T-helper 1 cell (primary cell): ENCODE measurements at places on chromosomes 2 and 18.

- no peak for DNase-seq
Observed at GRCh38 chr18:59388817-59389216, 29.8 kb upstream of the LMAN1 start.

GRCh38 chr2:189439342-189439741 is 1.9 kb upstream of the WDR75 start:
- no peak for DNase-seq

GRCh38 chr2:238387332-238387731 is 39.4 kb upstream of the ASB1 start:
- no peak for DNase-seq

GRCh38 chr2:97931858-97932225 is 63.9 kb downstream of the TMEM131 start:
- DNase-seq: no peak

DNA sequence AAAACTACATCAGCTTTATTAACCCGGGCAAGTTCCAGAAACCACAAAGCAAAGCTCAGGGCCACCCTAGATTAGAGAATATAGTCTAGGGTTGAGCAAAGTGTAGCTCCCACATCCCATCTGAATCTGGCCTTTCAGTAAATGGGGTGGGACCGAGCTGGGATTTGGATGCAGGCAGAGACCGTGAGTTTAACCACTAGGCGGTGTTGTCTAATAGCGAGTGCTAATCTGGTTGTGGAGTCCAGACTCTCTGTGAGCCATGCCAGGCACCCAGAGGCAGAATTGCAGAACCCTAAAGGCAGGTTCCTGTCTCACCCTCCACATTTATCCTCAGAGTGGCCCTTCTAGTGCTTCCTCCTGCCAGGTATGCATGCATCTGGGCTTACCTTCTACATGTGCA is 435.9 kb downstream of the TSN start:
- DNase-seq: no peak

- DNase-seq: no peak
Observed at GRCh38 chr18:36298126-36298741, 721 bp downstream of the FHOD3 start.

DNA sequence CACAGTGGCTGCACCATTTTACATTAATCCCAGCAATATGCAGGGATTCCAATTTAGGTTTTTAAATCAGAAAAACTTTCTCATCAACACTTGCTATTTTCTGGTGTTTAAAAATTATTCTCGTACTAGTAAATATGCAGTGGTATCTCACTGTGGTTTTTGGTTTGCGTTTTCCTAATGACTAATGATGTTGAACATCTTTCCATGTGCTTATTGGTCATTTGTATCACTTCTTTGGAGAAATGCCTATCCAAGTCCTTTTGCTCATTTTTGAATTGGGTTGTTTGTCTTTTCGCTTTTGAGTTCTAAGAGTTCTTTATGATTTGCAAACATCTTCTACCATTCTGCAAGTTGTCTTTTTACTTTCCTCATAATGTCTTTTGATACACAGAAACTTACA is 62.1 kb upstream of the TCF7L1 start:
- DNase-seq: no peak

- DNase-seq: no peak
Observed at GRCh38 chr18:37425222-37425621, 140.4 kb downstream of the CELF4 start.

DNA sequence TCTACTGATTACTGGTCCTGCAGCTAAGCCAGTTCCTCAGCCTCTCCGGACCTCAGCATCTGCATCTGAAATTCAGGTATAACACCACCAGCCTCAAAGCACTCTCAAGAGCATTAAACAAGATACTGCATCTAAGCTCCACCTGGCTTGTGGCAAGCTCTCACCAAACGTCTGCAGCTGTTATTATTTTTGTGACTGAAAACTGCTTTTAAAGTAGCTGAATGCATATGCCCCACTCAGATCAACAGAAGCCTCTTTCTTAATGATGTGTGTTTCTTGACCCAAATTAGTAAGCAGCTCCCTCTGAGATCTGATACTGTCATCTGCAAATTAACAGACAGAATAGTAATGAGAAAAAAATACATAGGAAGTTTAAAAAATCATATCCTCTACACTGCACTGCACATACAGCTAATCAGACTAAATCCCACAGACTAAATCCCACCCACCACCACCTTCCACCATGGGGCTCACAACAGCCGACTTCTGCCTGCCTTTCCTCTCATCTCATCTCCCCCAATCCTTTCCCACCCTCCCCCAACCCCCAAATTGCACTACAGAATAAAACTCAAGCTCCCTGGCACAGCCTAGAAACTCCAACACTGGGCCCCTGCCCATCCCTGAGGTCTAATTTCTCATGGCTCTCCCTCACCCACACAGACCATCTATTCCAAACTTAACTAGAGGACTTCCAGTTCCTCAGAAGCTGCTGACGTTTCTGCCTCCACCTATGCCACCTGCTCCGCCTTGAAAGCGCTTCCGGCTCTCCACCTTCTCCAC is 52.9 kb downstream of the TMEM163 start:
- no peak for DNase-seq

DNA sequence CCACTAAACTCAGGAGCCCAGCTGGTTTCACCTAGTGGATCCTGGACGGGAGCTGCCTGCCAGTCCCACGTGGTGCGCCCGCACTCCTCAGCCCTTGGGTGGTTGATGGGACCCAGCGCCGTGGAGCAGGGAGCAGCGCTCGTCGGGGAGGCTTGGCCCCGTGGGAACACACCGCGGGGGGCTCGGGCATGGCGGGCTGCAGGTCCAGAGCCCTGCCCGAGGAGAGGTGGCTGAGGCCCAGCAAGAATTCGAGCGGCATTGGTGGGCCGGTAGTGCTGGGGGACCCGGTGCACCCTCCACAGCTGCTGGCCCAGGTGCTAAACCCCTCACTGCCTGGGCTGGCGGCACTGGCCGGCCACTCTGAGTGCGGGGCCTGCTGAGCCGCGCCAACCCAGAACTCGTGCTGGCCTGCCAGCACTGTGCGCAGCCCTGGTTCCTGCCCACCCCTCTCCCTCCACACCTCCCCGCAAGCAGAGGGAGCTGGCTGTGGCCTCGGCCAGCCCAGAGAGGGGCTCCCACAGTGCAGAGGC is 137.3 kb downstream of the TRIB2 start:
- no peak for DNase-seq

DNA sequence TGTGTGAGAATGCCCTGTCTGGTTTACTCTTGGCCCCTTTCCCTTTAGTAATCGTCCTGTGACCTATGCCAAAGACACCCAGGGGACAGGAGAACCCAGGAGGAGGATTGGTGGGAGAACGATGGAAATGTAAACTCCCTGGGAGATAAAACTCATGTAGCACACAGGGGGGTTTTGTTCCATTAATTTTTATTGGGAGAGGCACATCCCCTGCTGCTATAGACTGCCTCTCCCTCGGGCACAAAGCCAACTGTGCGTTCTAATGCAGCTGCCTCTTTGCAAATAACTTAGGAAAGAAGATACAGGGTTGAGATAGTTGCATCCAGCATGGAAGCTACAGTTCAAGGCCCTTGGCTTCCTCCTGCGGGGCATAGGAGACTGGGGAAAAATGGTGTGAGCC is 489.6 kb downstream of the SLC4A3 start:
- no peak for DNase-seq

- DNase-seq: no peak
Observed at GRCh38 chr2:112584891-112585250, 462 bp downstream of the CHCHD5 start.

DNA sequence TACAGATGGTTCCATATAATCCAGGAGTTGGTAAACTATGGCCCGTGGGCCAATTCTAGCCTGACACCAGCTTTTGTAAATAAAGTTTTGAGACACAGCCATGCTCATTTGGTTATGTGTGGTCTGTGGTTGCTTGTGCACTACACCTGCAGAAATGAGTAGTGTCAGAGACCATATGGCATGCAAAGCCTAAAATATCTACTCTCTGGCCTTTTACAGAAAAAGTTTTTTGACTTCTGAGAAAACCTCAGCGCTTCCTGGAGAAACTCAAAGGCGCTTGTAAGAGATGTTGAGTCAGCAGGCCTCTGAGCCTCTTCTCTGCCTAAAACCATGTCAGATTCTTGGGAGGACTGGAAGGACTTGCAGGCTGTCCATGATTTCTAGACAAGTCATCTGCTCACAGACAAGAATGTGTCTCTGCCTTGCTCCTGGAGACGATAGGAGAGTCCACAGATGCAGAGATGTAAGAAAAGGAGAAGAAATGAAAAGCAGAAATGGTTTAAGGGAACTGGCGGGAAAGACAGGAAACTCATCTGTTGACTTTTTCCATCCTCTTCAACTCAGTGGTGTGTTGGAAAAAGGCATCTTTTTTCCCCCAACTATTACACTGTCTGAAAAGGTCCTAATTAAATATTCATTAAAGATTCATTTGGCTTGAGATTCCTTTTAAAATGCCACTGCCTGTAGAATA is 5.2 kb downstream of the TTC39C start:
- peak; percentile 23 for DNase-seq

- DNase-seq: no peak
Observed at GRCh38 chr18:55856679-55857078, 268.7 kb upstream of the TCF4 start.

DNA sequence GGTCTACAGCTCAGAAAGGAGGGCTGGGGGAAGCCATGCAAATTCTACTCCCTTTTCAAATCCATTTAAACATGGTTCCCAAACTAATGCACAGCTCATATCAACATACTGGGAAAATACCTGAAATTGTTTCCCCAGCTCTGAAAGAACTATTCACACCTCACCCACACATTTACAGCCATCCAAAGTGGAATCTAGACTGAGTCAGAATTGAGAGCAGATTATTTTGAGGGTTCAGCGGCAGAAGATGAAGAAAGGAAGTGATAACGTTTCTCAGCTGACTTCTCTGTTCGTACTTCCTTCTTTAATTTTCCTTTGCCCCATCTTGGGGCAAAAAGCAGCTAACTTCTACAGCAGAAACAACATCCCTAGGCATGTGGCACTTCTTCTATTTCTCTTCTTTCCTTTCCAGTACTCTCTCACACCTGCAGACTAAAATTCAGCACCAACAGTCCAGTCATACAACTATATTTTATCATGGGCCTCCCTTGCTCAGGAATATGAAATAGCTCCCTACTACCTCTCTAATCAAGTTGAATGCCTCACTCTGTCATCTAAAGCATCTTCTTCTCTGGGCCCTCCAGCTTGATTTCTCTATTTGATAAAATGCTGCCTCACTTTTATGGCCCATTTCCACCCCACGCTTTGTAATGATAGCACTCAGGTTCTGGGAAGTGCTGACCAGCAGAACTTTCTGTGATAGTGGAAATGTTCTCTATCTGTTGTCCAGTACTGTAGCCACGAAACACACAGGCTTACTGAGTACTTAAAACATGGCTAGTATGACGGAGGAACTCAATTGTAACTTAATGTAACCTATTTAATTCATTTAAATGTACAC is 35.9 kb downstream of the ARHGAP25 start:
- DNase-seq: no peak

DNA sequence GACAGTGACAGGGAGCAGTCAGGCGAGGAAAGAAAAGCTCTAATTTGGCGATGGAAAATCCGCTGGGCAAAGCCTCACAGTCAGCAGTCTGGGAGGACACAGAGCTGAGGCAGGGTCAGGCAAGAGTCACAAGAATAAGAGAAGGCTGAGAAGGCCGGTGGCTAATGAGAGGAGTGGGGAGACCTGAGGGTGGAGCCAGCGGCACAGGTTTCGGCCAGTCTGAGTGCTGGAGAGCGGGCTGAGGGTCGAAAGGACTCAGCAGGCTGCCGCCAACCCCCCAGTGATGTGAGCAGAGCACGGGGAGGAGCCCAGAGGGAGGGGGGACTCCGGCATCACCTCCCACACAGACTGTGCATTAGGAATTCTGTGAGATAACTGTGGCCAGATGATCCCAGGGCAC is 500.6 kb upstream of the MYT1L start:
- no peak for DNase-seq

DNA sequence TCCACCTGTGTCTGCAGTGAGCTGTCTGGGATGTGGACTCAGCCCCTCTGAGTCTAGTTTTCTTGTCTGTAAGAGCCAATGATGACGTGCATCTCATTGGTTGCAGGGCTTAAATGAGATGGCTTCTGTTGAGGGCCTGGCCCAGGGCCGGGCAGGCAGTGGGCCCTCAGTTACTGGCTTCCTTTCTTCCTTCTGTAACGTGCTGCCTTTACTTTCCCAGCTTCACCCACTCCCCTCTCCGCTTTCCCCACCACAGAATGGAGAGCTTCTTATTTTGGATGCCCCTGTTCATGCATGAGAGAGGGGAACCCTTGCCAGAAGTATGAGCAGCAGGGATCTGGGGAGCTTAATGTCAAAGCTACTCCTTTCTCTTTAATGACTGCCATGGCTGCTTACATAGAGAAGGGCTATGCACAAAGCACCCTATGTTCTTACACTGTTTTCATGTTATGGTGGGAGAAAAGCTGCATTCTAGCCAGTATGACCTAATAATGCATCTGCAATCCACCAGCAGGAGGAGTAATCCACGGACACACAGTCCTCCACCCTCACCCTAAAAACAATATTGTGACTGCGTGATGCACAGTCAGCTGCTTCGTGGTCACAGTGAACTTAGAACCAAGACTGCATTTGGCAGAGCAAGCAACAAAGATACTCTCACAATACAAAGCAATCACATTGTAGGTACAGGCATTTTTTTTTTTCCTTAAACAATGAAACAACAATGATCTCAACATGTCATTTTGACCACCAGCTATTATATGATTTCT is 37.2 kb downstream of the CREG2 start:
- DNase-seq: no peak

DNA sequence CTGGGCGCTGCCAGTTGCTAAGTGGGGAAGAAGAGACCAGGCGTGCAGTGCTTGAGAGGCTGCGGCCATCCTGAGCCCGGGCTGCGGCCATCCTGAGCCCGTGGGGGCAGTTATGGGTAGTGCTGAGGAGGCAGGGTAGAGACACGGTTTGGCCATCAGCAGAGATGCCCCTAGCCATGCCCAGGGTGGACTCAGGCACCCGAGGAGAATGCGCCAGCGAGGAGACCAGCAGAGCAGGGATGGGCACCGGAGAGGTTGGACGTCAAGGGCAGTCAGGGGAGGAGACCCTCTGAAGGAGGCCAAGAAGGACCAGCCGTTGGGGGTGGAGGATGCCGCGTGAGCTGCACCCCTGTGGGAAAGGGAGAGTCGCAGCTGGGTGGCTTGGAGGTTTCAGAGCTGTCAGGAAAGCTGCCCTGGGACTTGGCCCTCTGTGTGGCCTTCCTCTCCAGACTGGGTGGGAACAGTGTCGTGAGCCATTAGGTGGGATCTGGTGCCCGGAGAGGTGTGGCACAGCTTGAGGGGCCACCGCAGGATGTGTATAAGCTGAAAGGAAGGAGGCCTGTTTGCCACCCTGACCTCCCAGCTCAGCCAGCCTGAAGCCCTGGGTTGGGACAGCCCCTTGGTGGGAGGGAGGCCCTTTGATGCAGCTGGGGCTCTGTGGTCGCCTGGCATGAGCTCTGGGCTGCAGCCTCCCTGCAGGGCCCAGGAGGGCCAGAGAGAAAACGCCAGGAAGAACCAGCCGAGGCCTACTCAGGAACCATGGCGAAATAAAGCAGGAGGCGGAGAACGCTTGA is 56.0 kb downstream of the SH3BP4 start:
- no peak for DNase-seq

GRCh38 chr2:127887082-127887775 is 1.5 kb upstream of the AMMECR1L start:
- no peak for DNase-seq

- DNase-seq: no peak
Observed at GRCh38 chr18:59551902-59552635, 145.2 kb downstream of the CCBE1 start.
